HuH-7 (cell line): ENCODE measurements at places on chromosomes 7 and 10.

DNA sequence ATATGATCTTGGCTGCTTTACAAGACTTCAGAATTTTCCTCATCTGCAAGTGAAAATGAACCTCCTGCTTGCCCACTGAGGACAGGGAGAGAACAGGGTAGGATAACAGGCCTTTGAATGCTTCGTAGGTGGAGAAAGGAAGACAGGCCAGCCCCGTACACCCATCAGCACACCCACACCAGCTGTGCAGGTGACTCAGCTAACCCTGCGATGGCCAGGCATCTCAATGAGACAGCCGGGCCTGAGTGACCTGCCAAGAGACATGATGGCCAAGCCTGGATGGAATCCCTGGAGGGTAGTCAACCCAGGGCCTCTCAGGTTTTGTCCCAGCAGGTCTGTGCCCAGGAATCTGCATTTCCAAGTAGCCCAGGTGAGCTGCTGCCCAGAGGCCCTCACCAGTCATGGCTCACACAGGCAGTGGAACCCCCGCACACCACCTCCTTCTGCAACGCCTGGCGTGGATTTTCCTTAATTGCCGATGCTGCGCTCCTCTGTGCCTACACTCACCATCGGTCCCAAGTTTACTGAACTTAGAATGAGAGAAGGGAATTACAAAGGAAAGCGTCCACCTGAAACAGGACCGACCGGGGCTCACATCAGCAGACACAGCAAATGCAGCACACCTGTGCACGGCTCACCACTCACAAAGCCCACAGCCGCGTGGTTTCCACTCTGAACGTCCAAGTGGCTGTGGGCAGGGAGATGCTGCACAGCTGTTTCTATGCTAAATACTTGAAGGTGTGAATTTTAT, 163.7 kb downstream of the DIP2C start:
- DNase-seq = no peak

DNA sequence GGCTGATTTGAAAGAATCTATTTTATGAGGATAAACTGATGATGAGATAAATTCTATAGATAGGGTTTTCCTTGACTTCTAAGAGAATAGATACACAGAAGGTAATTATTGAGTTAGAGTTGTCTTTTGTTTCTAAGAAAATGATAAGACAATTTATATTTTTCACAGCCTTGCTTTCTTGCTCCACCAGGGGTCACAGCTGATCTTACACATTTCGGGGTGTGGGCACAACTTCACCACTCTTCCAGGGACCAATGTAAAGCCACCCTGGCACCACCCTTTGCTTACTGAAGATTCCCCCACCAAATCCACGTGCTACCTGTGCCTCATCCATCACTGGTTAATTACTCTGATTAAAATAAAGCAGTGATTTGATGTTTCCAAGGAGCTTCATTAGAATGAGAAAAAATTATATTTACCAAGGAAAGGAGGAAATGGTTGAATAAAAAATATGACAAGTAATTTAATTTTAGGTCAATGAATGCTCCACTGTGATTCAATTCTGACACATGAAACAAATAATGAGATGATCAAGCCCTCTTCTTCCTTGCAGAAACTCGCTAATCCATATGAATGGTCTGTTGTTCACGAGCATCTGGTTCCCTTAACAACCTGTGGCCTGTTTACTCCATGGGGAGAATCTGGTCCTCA, 177.3 kb upstream of the TNS3 start:
- DNase-seq = no peak

GRCh38 chr10:6165221-6165725, 37.5 kb upstream of the PFKFB3 start:
- no peak for DNase-seq

GRCh38 chr7:33048257-33048656, 14.3 kb downstream of the NT5C3A start:
- DNase-seq = no peak

DNA sequence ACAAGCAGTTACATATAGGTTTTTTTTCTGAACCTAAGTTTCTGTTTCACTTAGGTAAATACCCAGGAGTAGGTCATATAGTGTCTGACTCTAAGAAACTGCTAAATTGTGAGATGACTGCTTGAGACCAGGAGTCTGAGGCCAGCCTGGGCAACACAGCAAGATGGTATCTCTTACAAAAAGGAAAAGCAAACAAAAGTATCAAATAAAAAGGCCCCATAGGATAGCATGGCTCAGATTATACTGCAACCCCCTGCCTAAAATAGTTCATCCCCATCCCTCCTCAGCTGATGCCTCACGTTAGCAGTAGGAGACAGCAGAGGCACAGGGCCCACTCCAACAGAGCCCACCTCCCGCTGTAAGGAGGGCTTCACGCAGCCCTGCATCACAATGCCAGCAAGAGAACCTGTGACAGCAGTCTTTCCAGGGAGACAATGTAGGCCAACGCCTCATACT, 90.3 kb downstream of the SRPK2 start:
- no peak for DNase-seq

DNA sequence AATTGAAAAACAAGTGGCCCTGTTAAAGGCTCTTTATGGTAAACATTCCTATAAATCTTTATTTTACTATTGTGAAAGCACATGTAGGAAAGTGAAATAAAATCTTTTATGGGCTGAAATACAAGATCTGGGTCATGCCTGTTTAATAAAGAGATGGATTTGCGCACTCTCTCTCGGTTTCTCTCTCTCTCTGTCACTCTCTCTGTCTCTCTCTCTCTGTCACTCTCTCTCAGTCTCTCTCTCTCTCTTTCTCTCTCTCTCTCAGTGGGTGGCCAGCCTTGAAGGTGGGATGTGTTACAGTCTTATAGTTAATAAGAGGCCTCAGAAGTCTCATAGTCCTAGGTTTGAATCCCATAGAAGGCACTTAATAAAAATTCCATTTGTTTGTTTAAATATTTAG, 2.4 kb downstream of the TAC1 start:
- DNase-seq = no peak

- no peak for DNase-seq
Measured at GRCh38 chr10:8910314-8910713, 855.8 kb downstream of the GATA3 start.

DNA sequence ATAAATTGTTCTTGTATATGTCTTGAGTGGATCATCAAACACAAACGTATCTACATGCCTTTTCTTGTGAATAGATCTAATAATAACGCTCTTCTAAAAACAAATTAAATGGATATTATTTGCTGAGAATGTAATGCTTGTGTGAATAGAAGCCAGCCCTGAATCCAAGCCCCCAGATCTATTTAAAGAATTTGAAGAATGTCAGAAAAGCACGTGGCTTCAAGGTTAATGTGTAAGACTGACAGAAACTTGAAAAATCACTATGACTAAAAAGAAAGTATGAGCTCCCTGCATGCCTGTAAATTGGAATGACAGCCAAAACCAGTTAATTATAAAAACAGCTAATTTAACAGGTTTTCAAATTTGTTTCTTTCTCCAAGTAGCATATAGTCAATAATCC, 43.2 kb upstream of the ATRNL1 start:
- DNase-seq = no peak

DNA sequence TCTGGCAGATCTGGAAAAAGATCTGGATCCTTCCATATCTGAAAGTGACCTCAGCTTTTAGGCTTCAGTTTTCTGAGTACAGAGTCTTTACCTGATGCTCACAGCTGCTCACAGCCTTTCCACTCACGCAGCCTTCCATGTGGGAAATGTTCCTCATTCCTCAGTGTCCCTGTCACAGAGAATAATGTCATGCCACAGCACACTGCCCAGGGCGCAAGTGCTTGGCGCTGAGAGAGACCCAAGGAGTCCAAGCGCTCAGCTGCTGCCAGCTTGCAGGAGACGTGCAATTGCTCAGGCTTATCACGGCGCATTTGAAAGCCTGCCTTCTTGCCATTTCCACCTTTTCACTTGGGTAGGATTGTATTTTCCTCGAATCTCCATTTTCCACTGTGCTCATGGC, 271.9 kb upstream of the MKI67 start:
- no peak for DNase-seq

DNA sequence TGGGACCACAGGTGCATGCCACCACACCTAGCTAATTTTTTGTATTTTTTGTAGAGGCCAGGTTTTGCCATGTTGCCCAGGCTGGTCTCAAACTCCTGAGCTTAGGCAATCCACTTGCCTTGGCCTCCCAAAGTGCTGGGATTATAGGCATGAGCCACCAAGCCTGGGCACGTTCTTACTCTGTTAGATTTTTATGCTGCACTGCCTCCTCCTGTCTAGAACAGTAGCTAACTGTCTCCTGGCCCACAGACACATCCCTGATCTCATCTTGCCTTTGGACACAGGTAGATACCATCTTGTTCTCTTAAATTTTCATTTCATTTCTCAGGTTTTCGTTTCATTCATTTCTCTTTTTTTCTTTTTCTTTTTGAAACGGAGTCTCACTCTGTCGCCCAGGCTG, 41.1 kb downstream of the BLVRA start:
- no peak for DNase-seq

DNA sequence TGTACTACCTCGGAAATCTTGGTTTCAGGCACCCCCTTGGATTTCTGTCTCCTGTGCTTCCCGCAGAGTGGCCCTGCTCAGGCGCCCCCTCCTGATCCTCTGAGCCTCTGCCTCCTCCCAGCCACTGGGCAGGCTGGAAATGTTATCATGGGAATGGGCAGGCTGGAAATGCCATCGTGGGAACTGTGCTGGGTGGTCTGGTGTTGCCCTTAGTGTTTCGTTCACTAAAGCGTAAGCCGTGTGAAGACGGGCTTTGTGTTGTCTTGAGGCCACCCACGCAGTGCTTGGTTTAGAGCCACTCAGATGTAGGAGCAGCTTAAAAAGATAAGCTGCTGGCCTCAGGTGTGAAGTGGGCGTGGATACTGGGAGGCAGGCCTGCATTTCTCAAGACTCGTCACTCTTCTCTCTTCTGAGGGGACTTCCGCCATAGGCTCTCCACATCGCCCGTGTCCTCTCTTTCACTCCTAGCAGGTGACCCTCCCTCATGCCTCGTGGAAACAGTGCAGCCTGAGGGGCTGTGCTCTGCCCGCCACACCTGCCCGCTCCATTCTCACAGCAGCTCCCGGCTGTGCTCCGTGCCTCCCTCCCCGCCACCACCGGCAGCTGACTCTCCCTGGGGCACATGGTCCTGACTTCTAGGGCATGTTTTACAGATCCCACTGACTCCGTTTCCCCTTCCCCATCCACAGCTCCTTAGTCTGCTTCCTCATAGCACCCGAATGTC, 28.5 kb downstream of the PPP2R2D start:
- DNase-seq = no peak

GRCh38 chr10:62052276-62052675, 150.8 kb downstream of the ARID5B start:
- DNase-seq = no peak

GRCh38 chr10:74681917-74682627, 144.3 kb upstream of the KAT6B start:
- no peak for DNase-seq

- peak; percentile 68 for DNase-seq
Measured at GRCh38 chr10:70925377-70926225, 37.2 kb upstream of the PCBD1 start.

DNA sequence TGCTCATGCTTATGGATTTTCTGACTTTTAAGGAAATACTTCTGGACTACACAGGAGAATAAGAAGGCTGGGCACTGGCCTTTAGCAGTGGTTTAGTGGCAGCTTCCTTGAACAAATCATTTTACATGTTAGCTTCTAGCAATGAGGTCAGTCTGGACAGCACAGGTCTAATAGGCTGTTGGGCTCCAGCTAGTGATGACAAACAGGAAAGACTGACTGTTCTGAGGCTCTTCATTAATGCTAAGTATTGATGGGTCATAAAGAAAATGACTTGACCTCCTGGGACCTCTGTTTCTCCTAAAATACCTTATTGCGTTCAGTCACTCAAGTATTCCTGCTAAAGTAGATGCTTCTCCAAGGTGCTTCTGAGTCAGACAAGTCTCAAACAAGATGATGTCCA, 4.9 kb upstream of the RHOBTB1 start:
- no peak for DNase-seq

GRCh38 chr10:78931321-78932053, 137.3 kb upstream of the ZMIZ1 start:
- DNase-seq = no peak
